ENCODE measurements at places on chromosomes 12 and 14. TPM values are rescaled to one million over a fixed set of nuclear protein-coding genes. Genes with fewer than 3 reads are reported as not detected.

SLC39A5 gene
- 0.61 TPM for total RNA-seq

ANKRD33 gene
- total RNA-seq, result not detected

CHGA gene
- total RNA-seq, result not detected

GALNT4 gene
- total RNA-seq, result 7.3 TPM

- no peaks in the 10 kb centered on the region for H3K27me3 ChIP-seq
- DNase-seq, result peak; percentile 29
- H3K36me3 ChIP-seq, result no peaks in the 10 kb centered on the region
- no peak overlapping the region for H3K4me3 ChIP-seq
These were observed 139.6 kb downstream of the PRKD1 start for GRCh38 chr14:29788093-29788492.

- no peak overlapping the region for H3K27ac ChIP-seq
- no peak overlapping the region for H3K4me3 ChIP-seq
- no peaks in the 10 kb centered on the region for H3K36me3 ChIP-seq
- DNase-seq, result no peak
- H3K27me3 ChIP-seq, result no peaks in the 10 kb centered on the region
- H3K4me1 ChIP-seq, result peaks cover 10% of the 10 kb centered on the region
These were observed 145.2 kb upstream of the TMCC3 start for GRCh38 chr12:94795520-94795919.

DNA sequence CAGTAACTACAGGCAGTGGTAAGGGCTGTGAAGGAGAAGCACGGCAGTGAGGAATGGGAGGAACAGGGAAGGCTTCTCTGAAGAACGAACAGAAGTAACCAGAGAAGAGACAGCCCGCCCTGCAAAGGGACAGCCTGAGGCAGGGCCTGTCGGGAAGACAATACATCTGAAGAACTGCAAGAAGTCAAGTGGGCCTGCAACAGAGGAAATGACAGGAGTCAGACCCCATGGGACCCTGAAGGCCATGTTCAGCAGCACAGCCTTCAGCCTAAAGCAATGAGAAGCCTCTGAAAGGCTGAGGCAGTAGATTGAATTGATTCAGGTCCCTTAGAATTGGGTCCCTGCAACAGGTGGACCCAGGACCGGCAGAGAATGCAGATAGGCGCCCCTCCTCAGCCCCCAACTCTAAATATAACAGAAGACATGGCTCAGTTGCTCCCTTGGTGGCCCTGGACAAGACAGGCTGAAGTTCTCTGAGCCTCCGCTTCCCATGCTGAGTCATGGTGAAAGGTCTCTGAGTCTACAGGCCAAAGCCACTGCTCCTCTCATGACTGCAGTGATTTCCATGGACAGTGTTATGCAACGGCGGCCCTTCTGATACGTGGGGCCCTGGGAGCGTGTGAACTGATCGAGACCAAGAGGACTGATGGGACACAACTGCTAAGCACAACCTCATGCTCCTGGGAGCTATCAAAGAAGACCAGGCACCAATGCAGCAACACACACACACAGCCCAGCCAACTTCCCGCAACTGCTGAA lies 10.8 kb upstream of the ACTR6 start:
- no peak for DNase-seq
- no peak overlapping the region for H3K27ac ChIP-seq
- H3K36me3 ChIP-seq, result peaks cover 43% of the 10 kb centered on the region
- no peak overlapping the region for H3K4me3 ChIP-seq
- H3K4me1 ChIP-seq, result peaks cover 10% of the 10 kb centered on the region

- 0 out of 2 replicates have a peak, but pooled peaks cover 3% of the 10 kb centered on the region for H3K27me3 ChIP-seq
- no peak overlapping the region for H3K27ac ChIP-seq
- H3K4me3 ChIP-seq, result no peak overlapping the region
- peaks cover 3% of the 10 kb centered on the region for H3K4me1 ChIP-seq
- H3K36me3 ChIP-seq, result no peaks in the 10 kb centered on the region
- DNase-seq, result no peak
These were observed 18.3 kb downstream of the GPR132 start for GRCh38 chr14:105046891-105047282.

GRCh38 chr12:6341417-6342139 lies at the start of gene TNFRSF1A:
Gene TNFRSF1A (minus strand): TSS chr12:6342076. CDS start chr12:6341814, 262 bp downstream.
- no peak for DNase-seq
- H3K4me1 ChIP-seq, result peaks cover 8% of the 10 kb centered on the region
- H3K4me3 ChIP-seq, result no peak within 1 kb of the TSS
- no peak within 1 kb of the TSS for H3K27ac ChIP-seq

DNA sequence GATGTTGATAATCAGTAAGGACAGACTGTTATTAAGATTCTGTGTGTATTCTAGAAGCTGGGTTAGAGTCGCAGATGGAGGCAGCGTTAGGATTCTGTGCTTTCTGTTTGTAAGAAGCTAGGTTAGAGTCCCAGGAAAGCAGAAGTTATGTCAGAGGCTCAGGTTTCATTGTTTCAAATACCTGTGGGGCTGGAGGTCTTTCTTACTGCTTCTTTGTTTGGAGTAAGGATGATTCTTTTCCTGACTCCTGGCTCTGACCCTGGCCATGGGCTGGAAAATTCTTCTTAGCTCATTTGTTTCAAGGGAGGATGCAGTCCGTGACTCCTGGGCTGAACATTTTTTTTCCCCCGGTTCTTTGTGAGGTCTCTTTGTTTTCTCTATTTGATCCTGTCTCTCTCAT lies 5.2 kb downstream of the MUCL1 start:
- H3K27me3 ChIP-seq, result no peaks in the 10 kb centered on the region
- H3K27ac ChIP-seq, result no peak overlapping the region
- DNase-seq, result no peak
- H3K4me3 ChIP-seq, result no peak overlapping the region
- H3K4me1 ChIP-seq, result no peaks in the 10 kb centered on the region
- H3K36me3 ChIP-seq, result no peaks in the 10 kb centered on the region

DNA sequence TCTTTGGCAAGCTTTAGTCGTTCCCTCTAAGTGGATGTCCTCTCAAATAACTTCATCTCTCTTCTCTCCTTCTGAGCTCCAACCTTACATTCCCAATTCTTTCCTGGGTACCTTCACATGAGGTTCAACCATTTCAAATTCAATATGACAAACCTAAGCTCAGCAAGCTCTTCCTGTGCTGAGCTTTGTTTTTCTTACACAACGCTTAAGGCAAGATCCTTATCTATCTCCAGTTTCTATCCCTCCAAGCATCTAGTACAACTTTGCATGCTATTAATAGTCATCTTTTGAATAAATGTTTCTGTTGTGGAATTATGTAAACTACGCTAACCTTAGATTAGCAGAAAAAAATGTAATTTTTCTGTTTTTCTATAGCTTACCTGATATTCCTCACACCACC lies 63.7 kb upstream of the IFNG-AS1 start:
- no peak for DNase-seq
- no peak overlapping the region for H3K4me3 ChIP-seq
- peaks cover 4% of the 10 kb centered on the region for H3K4me1 ChIP-seq
- no peak overlapping the region for H3K27ac ChIP-seq
- no peaks in the 10 kb centered on the region for H3K27me3 ChIP-seq
- no peaks in the 10 kb centered on the region for H3K36me3 ChIP-seq

DNA sequence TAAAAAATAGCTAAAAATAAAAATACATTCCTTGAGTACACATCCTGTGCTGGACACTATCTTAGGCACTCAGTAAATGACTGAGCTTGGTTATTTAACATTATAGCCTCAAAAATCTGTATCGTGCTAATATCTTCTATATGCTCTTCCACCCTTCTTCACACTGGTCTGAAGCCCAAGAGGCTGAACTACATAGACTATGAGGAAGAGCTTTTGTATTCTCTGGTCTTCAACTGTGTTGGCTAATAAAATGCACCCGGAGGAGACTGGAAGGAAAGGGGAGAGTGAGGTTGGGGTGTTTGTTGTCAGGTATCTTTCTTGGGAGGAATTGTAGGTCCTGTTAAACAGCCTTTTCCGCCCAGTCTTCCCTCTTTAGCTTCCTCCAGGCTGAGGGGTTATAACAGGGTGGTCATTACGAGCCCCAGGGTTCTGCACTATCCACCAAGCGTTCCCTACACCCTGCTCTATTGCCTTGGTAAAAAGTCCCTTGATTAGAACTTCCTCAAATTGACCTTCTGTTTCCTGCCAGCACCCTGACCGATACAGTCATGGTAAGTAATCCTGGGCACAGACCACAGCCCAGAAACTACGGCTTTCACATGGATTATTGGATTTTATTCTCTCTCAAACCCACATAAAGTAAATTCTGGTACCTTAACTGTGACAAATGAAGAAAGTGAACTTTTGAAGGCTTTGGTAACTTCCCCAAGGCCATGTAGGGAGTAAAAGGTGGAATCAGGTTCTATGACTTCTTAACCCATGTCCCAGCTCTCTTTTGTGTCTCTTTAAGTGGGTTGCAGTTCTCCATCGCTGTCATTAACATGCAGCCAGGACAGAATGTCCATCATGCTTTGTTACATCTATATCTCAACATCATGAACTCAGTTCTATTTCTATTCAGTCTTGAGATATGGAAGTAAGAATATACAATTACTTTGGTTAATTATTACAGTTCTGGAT lies 71.3 kb downstream of the PTHLH start:
- no peak for DNase-seq
- no peaks in the 10 kb centered on the region for H3K27me3 ChIP-seq
- H3K27ac ChIP-seq, result no peak overlapping the region
- H3K4me3 ChIP-seq, result no peak overlapping the region

- no peak overlapping the region for H3K4me3 ChIP-seq
- peaks cover 36% of the 10 kb centered on the region for H3K4me1 ChIP-seq
- H3K36me3 ChIP-seq, result peaks cover 12% of the 10 kb centered on the region
- no peaks in the 10 kb centered on the region for H3K27me3 ChIP-seq
- no peak for DNase-seq
These were observed 197.0 kb downstream of the ERC1 start for GRCh38 chr12:1188016-1188415.

GRCh38 chr14:97458661-97459579 lies 661.7 kb downstream of the VRK1 start:
- no peaks in the 10 kb centered on the region for H3K36me3 ChIP-seq
- DNase-seq, result no peak
- no peak overlapping the region for H3K4me3 ChIP-seq
- H3K27me3 ChIP-seq, result peaks cover 5% of the 10 kb centered on the region
- no peaks in the 10 kb centered on the region for H3K4me1 ChIP-seq

DNA sequence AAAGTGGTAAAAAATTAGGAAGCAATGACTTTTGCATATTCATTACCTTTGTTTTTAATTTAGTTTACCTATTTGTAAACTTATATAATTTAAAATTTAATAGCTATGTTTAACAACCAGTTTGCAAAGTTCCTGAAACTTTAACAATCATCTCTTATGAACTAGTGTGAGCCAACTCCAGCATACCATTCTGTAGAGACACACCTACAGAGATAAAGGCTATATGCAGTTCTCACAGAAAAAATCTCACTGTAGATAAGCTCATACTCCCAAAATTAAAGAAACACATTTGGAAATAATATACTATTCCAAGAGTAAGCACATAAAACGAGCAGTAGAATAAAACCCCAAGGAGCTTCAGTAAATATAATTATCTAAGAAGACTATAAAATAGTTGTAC lies 77.5 kb downstream of the CDK17 start:
- no peak overlapping the region for H3K4me3 ChIP-seq
- peaks cover 26% of the 10 kb centered on the region for H3K36me3 ChIP-seq
- H3K4me1 ChIP-seq, result peaks cover 39% of the 10 kb centered on the region
- no peak overlapping the region for H3K27ac ChIP-seq
- DNase-seq, result no peak
- no peaks in the 10 kb centered on the region for H3K27me3 ChIP-seq

Measured in Karpas-422 (cell line).